Chondrocyte (in vitro differentiated cells): ENCODE measurements at places on chromosomes 13 and 19.

- no peak for DNase-seq
These were observed 688 bp downstream of the ZFP36 start for GRCh38 chr19:39407410-39407659.

GRCh38 chr19:309206-309565, 18.0 kb upstream of the PLPP2 start:
- peak; percentile 73 for DNase-seq

DNA sequence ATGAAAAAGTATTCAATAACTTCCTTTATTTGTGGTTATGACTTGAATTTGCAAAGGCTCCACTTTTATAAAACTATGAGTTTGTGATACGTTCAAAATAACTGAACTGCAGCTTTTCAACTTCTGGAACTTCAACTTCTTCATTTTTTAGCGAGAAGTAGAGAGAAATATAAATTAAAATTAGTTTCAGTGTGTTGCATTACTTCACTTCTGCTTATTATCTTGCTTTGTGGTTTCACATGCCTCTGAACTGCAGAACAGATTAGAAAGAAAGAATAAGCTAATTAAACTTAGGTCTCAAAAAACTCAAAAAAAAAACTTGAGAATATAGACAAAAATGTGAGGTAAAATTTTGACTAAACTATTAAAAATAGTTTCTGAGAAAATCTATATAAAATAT, 1073.4 kb downstream of the PCDH17 start:
- no peak for DNase-seq

GRCh38 chr19:13034636-13035035, 39.4 kb downstream of the NFIX start:
- DNase-seq: no peak

- DNase-seq: no peak
These were observed 77.3 kb downstream of the KCTD12 start for GRCh38 chr13:76808927-76809326.

GRCh38 chr13:60242043-60242595, 78.4 kb upstream of the DIAPH3 start:
- DNase-seq: no peak
